ENCODE measurements at places on chromosomes 4 and X.

GRCh38 chrX:22462959-22463358, 190.2 kb downstream of the CBLL2 start:
- no peak for DNase-seq

GRCh38 chr4:113694008-113694407, 67.5 kb downstream of the CAMK2D start:
- no peak for DNase-seq

DNA sequence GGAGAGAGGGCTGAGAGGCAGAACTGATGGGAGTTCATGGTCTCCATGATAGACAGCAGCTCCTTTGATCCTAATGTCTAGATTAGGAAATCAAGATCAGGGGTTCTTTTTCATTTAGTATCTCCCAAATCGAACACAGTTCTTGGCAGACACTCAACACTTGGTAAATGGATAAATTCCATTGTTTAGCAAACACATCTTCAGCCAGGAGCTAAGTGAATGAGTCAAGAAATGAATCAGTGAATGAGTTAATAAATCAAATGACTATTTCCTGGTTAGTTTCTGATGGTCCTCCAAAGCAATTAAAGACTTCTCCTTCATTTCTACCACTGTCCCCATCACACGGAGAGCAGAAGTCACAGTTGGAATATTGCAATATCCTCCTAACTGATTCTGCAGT, 120.0 kb upstream of the SHISA3 start:
- DNase-seq = no peak

DNA sequence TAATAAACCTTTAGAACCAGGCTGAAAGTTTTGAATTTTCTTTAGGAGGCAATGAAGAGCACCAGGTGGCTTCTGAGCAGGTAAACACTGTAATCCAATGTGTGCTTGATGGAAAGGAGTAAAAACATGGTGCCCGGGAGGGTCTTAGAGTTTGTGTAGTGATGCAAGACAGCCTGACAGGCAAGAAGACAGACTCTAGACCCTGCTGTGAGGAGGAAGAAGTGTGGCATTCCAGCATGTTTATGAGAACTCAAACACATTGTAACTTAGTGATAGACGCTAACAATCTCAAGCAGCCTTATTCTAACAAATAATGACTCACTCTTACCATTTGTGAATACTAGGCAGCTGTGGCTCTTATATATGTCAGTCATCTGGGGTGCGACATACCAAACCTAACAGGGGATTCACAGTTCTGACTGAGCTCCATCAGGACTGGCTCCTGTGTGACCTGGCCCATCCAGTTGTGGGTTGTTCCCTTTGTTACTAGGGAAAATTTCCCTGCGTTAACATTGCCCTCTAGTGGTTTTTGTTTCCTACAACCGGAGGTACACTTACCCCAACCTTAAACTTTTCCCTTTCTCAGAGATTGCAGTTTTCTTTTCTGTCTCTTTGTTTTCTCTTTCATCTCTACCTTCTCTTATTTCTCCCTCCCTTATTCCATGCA, 53.8 kb downstream of the VSIG4 start:
- DNase-seq = peak; percentile 66

- DNase-seq = no peak
These were observed 1.6 kb downstream of the CCNA2 start for GRCh38 chr4:121822047-121822446.

DNA sequence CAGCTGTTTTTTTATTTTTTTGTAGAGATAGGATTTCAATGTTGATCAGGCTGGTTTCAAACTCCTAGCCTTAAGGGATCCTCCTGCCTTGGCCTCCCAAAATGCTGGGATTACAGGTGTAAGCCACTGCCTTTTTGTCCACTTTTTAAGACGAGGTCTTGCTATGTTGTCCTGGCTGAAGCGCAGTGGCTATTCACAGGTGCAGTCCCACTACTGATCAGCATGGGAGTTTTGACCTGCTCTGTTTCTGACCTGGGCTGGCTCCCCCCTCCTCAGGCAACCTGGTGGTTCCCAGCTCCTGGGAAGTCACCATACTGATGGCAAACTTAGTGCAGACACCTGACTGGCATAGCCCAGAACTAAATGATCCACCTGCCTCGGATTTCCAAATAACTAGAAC, 2.3 kb upstream of the NSD2 start:
- no peak for DNase-seq

- no peak for DNase-seq
These were observed 867.6 kb downstream of the FAT4 start for GRCh38 chr4:126182336-126182735.

- DNase-seq = no peak
These were observed 4.4 kb downstream of the CDK16 start for GRCh38 chrX:47222751-47223350.

DNA sequence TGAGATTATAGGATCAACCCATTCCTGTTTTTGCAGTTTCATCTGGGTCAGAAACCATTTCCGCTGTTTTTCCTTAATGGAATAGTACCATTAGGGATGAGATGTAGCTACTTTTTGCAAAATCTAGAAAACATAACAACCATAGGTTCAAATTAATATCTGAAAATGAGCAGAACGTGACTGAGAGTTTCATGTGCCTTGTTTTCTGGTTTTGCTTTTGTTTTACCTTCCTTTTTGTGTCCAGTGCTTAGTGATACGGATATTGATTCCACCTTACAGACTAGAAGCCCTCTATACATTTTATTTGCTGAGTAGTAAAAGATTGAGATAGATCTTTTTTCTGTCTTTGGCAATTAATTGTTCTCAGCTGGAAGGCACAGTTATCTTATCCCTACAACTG, 46.5 kb downstream of the SNX25 start:
- no peak for DNase-seq

DNA sequence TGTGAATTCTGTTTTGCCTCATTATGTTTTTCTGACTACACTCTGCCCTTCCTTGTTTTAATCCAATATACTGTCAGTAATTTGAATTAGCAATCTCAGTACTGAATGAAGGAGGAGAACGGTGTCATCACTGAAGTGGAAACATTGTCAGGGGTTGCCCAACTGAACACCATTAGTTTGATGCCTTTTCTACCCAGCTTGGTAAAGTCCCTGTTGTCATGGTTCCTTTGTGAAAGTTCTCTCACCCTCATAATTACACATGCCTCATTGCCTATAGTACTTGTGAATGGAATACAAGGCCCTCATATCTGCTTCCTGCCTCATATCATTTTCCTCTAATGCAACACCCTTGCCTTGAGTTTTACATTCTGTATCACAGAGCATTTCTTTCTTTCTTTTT, 76.9 kb downstream of the RRAGB start:
- DNase-seq = no peak

DNA sequence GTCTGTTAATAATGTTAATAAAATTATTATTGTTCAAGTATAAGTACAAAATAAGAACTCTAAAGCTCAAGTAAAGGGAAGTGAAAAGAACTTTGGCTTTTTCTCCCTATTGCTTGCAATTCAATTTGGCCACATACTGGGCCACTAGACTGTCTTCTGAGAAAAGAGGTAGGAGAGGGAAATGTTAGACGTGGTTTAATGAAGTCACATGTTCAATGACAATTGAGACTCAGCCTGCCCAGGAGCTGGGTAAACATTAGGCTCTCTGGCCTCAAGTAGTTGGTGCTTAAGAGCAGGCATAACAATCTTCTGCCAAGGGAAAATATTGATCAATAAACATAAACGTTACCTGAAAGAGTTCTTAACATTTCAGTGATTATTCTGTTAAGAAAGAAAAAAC, 15.1 kb upstream of the PRSS12 start:
- no peak for DNase-seq

DNA sequence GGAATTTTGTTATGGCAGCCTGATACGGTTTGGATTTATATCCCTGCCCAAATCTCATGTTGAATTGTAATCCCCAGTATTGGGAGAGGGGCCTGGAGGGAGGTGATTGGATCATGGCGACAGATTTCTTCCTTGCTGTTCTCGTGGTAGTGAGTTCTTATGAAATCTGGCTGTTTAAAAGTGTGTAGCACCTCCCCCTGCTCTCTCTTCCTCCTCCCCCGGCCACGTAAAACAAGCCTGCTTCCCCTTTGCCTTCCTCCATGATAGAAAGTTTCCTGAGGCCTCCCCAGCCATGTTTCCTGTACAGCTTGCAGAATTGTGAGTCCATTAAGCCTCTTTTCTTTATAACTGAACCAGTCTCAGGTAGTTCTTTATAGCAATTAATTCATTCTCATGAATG, 37.9 kb downstream of the SUPT20HL2 start:
- DNase-seq = no peak

GRCh38 chr4:132284910-132285426, 864.1 kb upstream of the PCDH10 start:
- DNase-seq = no peak

GRCh38 chr4:175166020-175166419, 247.9 kb downstream of the ADAM29 start:
- DNase-seq = no peak

DNA sequence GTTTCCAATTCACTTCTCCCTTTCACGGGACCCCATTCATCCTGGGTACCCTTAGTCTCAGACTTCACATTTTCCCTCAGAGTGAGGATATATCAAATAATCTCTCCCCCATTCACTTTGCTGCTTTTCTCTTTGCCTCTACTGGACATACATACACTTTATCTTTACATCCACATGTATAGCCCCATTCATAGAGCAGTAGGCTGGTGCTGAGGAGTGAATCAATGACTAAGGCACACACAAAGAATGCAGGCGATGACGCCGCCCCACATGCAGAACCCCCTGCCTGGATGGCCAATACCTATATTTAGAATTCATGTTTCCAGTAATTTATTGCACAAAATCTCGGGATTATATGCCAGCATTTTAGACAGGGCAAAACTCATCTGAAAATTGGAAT, 554.3 kb upstream of the TENM3 start:
- DNase-seq = no peak

- DNase-seq = no peak
These were observed 9.6 kb downstream of the BMP15 start for GRCh38 chrX:50920132-50920531.

DNA sequence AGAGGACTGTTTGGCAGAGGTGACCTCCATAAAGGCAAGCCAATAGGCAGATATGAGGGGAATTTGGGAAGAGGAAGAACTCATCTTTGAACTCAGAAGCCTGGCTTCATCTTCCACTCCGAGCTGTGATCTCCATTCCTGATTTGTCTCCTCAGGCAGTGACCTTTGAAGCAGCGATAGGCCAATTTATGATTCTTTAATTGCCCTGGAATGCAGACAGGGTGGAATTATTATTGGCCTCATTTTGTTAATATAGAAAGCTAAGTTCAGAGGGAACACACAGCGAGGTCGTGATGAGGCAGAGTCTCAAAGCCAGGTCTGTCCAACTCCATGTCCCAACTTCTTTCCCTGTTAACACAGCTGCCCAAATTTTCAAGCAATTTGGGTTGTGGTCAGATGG, 16.9 kb downstream of the RTL5 start:
- DNase-seq = no peak

GRCh38 chr4:141099326-141099725, 33.9 kb downstream of the RNF150 start:
- no peak for DNase-seq

DNA sequence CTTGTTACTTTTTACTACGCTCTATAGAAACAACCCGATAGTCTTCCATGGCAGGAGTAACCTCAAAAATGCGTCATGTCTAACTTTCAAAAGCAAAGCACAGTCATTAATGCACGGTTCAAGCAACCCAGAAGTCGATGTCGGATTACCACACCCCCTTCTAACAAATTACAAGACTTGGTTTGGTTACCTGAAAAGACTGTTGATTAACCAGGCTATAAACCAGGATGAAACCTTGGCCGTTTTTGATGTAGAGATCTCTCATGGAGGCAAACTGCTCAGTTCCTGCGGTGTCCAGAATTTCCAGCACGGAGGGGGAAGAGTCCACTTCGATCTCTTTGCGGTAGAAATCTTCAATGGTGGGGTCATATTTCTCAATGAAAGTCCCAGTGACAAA, 2.4 kb downstream of the RAP2C start:
- DNase-seq = peak; percentile 36

- no peak for DNase-seq
These were observed 12.7 kb downstream of the ART3 start for GRCh38 chr4:76087007-76087769.

DNA sequence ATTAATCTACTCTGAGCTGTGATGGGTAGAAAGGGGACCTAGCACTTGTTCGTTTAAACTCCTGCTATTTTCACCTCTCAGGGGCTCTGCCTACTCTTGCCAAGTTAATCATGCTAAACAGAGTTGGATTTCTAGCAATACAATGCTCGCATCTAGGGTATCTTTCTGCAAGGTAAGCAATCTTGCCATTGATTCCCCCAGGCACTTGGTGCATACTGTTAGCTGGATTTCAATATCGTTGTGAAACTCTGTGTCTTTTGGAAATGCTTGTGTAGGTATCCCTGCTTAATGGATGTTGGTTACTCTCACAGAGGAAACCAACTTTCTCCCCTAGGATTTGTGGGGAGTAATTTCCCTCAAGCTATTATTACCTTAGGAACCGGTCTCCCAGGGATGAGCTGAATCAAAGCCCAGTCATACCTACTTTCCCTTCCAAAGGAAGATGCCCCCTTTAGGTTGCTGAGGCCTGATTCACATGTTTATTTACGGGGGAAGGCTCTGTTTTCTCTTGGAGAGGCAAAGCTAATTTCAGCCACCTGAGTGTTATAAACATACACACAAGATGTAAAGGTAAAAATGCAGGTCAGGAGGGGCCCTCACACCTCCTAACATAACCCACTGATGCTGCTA, 366.8 kb downstream of the FBXW7 start:
- DNase-seq = no peak

DNA sequence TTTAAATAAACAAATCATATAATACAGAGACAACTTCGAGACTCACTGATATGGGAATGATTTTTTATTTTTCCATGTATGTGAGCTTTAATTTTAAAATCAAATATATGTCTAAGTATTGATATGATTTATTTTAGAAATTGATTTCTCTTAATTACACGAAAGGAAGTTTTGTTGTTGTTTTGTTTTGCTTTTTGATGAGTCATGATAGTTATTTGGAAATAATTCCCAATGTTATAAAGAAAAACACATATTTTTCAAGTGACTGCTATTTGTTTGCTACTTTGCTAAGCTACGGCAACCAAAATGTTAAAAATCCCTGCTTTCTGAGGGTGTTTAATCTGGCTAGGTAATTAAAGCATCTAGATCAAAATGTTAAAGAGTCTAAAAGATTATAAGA, 2139.4 kb upstream of the TENM3 start:
- no peak for DNase-seq

DNA sequence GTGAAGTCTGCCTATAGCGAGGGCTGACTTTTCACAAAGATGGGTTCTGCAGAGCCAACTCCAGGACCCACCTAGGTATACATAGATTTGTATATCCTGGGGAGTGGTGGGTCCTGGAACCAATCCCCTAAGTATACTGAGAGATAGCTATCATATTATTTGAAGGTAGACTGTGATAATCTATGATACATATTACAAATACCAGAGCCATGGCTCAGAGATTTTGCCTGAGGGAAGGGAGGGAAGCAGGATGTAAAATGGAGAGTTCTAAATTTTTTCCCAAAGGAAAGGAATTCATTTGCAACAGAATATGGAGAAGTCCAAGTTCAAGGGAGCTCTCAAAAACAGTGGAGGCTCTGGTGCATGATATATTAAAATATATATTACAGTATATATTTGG, 7.2 kb downstream of the TCEAL3 start:
- DNase-seq = no peak

GRCh38 chr4:4888695-4889094, 29.2 kb downstream of the MSX1 start:
- no peak for DNase-seq

- DNase-seq = no peak
These were observed 7.6 kb downstream of the CPLX1 start for GRCh38 chr4:818106-818921.

- no peak for DNase-seq
These were observed 1688.0 kb upstream of the AGA start for GRCh38 chr4:179130122-179130714.

- DNase-seq = no peak
These were observed 256.9 kb downstream of the ADAMTS3 start for GRCh38 chr4:72312032-72312650.
